ENCODE measurements at places on chromosomes 5 and 9.
A peak's percentile ranks its signal among the peaks of the same experiment; 100 is the strongest.

- DNase-seq = peak; percentile 48
These were observed 89.9 kb downstream of the SIL1 start for GRCh38 chr5:139108063-139108824.

DNA sequence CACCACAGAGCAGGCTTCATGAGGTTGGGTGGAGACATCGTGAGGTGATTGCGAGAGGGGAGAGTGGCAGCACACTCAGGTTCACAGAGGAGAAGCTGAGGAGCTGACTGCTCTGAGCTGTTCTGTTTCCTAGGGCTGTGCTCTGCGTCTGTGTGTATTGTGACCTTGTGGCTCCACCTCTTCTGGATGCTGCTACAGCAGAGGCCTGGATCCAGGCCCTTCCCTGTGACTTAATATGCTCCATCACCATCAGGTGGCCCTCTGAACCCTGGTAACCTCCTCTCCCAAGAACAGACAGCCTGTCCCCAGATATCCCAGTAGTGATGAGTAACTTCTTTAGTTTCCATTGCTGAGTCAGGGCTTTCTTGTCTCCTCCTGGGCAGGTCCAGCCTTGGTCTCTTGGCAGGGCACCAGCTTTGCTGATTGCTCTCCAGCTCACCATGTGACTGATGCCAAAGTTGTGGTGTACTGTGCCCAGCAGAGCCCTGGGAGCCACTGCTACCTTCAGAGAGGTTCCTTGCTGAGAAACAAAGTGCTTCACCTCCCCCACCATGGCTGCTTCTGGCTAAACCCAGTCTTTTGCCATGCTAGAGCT lies 212.8 kb upstream of the CHD1 start:
- no peak for DNase-seq

- no peak for DNase-seq
These were observed 1603.0 kb upstream of the C9orf72 start for GRCh38 chr9:29176231-29176630.

DNA sequence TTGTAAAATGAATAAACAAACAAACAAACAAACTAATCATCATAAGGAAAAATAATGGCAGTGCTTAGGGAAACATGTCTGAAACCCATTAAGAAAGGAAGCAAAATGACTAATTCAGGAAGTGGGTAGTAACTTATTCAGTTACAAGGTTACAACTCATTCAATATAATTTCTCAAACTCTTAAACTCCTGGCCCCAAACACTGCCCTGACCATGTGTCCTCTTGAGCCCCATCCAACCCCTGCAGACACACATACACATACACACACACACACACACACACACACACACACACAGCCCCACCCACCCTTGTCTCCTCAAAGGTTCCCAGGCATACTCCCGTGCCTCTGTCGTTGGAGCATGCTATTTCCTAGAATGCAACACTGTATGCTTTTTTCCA lies 193.9 kb downstream of the SEC61B start:
- no peak for DNase-seq

GRCh38 chr9:121289026-121289771 lies 21.2 kb downstream of the GSN start:
- no peak for DNase-seq

DNA sequence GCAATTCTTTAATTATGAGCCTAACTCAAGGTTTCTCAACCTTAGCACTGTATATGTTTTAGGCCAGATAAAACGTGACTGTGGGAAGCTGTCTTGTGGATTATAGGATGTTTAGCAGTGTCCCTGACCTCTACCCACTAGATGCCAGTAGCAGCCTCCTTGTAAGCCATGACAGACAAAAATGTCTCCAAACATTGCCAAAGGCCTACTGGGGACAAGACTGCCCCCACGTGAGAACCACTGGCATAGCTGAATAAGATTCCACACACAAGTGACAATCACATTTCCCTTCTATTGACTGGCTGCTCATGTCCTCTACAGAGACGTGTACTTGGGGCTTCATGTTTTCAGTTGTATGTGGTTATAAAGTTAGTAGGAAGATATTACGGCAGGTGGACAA lies 55.4 kb downstream of the GOLM1 start:
- DNase-seq = no peak

- no peak for DNase-seq
These were observed 95.0 kb downstream of the PCSK1 start for GRCh38 chr5:96338091-96338490.

DNA sequence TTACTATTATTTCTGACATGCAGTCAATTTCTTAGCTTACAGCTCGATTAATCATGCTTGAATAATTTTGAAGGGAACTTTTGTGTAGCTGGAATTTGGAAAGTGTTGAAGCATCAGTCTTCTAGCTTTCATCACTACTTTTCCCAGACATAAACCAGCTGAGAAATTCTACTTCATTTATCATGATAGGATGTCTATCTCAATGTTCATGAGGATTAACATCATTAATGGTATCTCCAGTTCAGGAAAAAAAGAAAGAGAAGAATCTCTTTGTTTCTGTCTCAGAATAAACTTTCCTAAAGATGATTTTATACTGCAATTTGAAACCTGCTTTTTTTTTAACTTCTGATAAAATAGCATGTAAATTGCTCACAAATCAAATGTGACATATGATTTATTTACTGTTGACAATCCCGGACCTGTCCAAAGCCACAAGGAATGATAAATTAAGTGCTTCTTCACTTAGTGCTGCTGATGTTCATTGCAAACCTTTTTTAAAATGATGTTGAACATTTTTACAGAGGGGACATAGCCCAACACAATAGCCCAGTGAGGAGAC lies 412.1 kb upstream of the CLINT1 start:
- no peak for DNase-seq

All from AG08396 (cell line).